ENCODE measurements at places on chromosomes 1 and 21. TPM values are rescaled to one million over a fixed set of nuclear protein-coding genes. Genes with fewer than 3 reads are reported as not detected.

The TRIM58 gene
- total RNA-seq = 0.27 TPM

DNA sequence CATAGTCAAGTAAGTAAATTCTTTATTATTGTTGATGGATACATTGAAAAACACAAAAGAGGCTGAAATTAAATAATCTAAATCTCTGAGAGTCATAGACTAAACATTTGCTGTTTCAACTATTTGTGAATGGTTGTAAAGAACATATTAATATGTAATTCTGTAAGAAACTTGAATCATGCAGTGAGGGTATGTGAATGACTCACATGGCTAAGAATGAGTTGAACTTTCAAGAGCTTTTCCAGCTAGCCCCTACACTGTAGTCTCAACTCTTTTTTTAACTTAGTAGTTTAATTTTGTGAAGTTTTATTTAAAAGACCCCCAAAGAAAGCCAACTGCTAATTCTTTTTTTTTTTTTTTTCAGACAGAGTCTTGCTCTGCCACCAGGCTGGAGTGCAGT, 588.1 kb downstream of the DPYD start:
- H3K36me3 ChIP-seq = no peaks in the 10 kb centered on the region
- no peaks in the 10 kb centered on the region for H3K27me3 ChIP-seq
- H3K27ac ChIP-seq = no peak overlapping the region
- no peak overlapping the region for H3K4me3 ChIP-seq
- no peaks in the 10 kb centered on the region for H3K4me1 ChIP-seq

DNA sequence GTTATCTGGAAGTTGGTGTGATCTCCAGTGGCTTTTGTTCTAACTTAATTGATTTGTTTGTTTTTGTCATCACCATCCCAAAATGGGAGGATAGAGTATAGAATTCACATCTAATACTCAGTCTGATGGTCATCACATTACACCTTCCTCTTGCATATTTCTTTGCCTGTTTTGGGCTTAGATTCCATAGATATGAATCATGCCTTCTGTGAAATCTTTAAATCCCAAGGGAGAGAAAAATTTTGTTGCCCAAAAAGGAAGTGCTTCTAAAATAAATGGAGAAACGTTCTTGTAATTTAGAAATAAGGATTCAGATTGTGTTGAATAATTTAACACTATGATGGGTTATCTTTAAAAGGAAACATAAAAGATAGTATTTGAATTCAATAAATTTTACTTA, 446.0 kb upstream of the LRRC7 start:
- H3K27me3 ChIP-seq = no peaks in the 10 kb centered on the region
- H3K4me1 ChIP-seq = no peaks in the 10 kb centered on the region
- no peak overlapping the region for H3K27ac ChIP-seq
- no peaks in the 10 kb centered on the region for H3K36me3 ChIP-seq
- DNase-seq = no peak

DNA sequence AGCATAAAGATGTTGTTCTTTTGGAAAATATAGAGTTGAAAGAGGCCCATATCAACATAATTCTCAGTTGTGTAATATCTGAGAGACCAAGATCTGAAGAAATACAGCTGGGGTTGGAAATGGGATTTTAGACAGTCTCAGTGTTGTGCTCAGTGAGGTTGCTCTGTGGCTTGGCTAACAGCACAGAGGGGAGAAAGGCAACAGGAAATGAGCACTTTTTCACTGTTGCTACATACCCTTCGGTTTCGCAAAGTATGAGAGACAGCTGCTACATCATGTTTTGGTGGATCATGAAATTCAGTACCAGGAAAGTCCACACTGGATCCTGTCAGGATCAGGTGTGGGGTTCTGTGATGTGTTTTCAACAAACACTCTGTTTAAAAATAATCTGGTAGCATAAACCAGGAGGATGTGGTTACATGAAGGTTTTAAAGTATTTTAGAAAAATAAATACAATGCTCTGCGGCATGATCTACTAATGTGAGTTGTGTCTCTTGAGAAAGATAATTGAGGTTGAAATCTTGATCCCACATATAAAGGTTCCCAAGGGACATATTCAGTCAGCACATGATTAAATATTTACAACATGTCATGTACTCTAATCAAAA, 7.0 kb upstream of the GPR88 start:
- H3K36me3 ChIP-seq = no peaks in the 10 kb centered on the region
- no peaks in the 10 kb centered on the region for H3K27me3 ChIP-seq
- no peak overlapping the region for H3K4me3 ChIP-seq
- DNase-seq = no peak

The SGIP1 gene
- 5.0 TPM for total RNA-seq

DNA sequence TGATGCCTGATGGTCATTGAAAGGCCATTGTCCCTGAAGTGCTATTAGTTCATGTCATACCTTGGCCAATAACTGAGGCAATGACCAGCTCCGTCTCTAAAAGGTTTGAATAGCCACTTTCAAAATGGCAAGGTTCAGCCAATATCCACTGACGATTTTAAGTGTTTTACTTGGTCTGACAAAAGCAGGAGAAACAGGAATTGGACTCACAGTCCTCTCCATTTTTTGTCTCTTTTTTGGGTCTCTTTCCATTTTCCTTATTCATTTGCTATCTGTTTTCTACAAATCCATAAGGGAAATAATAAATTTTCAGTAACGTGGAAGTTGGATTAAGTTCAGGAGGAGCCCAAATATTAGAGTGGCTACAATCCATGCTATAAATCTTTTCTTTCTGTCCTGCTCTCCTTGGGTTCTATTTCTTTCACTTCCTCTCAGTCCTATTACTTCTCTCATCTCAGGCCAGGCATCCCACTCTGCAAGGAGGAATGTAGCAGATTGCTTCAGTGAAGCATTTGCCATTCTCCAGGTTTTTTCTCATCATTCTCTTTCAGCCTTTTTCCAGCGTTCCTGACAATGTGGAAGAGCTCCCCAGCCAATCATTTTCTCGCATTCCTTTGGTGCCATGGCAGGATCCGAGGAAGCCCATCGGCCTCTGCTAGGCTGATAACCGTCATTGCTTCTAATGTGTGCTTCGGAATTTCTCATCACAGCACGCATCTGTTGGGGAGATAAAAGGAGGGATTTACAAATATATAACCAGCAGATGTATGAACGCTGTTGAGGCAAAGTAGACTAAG, 414.5 kb downstream of the ADGRL2 start:
- no peak for DNase-seq
- H3K4me3 ChIP-seq = no peak overlapping the region
- H3K27me3 ChIP-seq = no peaks in the 10 kb centered on the region
- no peaks in the 10 kb centered on the region for H3K36me3 ChIP-seq

- no peak overlapping the region for H3K27ac ChIP-seq
- peaks cover 21% of the 10 kb centered on the region for H3K4me1 ChIP-seq
- no peak overlapping the region for H3K4me3 ChIP-seq
These were observed 405.9 kb upstream of the B3GALT2 start for GRCh38 chr1:193592317-193592716.

The NOC2L gene
- 48.3 TPM for total RNA-seq

DNA sequence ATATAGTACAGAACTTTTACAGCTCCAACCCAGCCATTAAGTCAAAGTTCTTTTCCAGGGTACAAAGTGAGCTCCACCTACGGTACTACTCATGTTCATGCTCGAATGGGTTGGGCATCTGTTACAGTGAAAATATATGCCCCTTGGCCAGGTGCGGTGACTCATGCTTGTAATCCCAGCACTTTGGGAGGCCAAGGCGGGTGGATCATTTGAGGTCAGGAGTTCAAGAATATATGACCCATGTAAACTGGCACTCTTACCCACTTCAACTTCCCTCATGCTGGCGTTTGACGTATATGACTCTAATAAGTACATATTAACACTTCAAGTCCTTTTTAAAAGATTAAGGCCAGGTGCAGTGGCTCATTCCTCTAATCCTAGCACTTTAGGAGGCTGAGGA, 71.3 kb upstream of the PKN2 start:
- H3K36me3 ChIP-seq = no peaks in the 10 kb centered on the region
- H3K27ac ChIP-seq = no peak overlapping the region
- H3K4me3 ChIP-seq = no peak overlapping the region

DNA sequence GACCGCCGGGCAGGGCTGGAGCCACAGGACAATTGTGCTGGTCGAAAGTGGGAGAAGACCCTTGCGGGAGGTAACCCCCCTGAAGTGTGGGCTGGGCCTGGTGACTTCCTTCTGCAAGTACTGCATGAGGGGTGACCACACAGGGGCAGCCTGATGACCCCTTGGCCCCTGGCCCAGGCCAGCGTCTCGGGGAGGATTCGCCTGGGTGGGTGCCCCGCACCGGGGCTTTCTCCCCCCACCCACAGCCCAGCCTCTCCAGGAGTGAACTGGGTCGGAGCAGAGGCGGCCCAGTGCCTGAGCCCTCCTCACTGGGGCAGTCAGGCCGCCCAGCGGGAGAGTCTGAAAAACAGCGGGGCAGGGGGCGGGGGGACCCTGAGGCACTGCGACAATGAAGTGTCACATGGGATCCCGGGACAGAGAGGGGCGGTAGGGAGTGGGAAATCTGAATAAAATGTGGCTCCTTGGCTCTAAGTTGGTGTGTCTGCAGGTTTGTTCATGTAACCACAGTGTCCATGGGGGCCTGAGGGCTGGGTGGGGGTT, 1.6 kb upstream of the DNMT3L start:
- H3K27ac ChIP-seq = no peak overlapping the region
- H3K27me3 ChIP-seq = no peaks in the 10 kb centered on the region
- DNase-seq = peak; percentile 39
- H3K36me3 ChIP-seq = no peaks in the 10 kb centered on the region
- no peak overlapping the region for H3K4me3 ChIP-seq
- no peaks in the 10 kb centered on the region for H3K4me1 ChIP-seq

DNA sequence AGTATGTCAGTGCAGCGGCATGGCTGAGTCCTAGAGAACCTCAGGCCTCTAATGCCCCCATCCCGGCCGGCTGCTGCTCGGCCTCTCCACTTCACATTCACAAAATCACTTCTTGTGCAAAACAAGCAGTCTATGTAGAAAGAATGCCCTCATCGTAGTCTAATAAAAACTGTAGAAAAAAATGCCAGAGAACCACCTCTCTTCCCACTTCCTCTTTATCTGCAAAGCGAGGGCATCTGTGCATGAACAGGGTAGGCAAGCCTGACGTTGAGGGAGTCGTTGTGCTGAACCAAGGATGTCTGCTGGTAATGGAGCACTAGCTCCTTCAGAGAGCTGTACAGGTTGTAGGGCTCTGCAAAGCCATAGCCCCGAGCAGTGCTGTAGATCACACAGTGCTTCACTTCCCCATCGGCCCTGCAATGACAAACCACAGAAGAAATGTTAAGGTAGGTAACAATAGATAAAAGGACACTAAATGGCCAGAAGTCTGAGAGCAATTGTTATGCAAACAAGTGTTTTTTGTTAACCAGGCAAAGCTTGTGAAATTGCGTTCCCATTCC, 88.9 kb downstream of the PIK3R3 start:
- no peaks in the 10 kb centered on the region for H3K36me3 ChIP-seq
- peaks cover 32% of the 10 kb centered on the region for H3K4me1 ChIP-seq
- H3K27ac ChIP-seq = no peak overlapping the region
- H3K27me3 ChIP-seq = no peaks in the 10 kb centered on the region
- DNase-seq = no peak

DNA sequence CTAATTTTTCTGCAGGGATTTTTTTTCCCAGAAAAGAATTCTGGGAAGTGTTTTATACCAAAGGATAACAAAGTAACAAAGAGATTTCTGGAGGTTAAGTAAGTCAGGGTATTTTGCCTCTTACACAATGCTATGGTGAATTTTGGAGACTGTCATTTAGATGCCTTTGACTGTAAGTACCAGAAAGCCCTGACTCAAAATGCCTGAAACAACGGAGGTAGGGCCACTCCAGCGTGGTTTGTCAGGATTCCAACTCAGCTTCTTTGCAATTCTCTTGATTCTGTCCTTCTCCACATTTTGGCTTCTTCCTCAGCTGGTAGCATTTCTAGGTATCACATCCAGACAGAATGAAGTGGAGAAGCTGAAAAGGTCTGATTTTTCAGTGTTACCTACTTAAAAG, 106.5 kb downstream of the UCHL5 start:
- no peak overlapping the region for H3K27ac ChIP-seq
- H3K27me3 ChIP-seq = no peaks in the 10 kb centered on the region
- no peak for DNase-seq
- H3K36me3 ChIP-seq = no peaks in the 10 kb centered on the region
- H3K4me1 ChIP-seq = no peaks in the 10 kb centered on the region

GRCh38 chr1:55179177-55179835, 35.9 kb downstream of the USP24 start:
- H3K27ac ChIP-seq = no peak overlapping the region
- DNase-seq = no peak
- no peaks in the 10 kb centered on the region for H3K4me1 ChIP-seq
- H3K27me3 ChIP-seq = no peaks in the 10 kb centered on the region
